ENCODE measurements at places on chromosomes 1 and 21. TPM values are rescaled to one million over a fixed set of nuclear protein-coding genes. Genes with fewer than 3 reads are reported as not detected.

- no peak for ATAC-seq
Measured at GRCh38 chr1:30724655-30725421, 1.5 kb upstream of the MATN1 start.

GRCh38 chr1:59391212-59392179, 94.6 kb downstream of the FGGY start:
- no peak for ATAC-seq

- no peak for ATAC-seq
Measured at GRCh38 chr1:65177457-65177856, 29.5 kb downstream of the AK4 start.

- no peak for ATAC-seq
Measured at GRCh38 chr1:245671349-245671748, 516.6 kb downstream of the KIF26B start.

GRCh38 chr1:225757927-225758656, 19.5 kb upstream of the SRP9 start:
- no peak for ATAC-seq

- no peak for ATAC-seq
Measured at GRCh38 chr1:59128239-59128736, 168.6 kb upstream of the FGGY start.

- peak; percentile 88 for ATAC-seq
Measured at GRCh38 chr1:35268282-35269200, at the start of gene ZMYM4. Gene ZMYM4 (plus strand): TSS chr1:35268709. CDS start chr1:35269047, 338 bp downstream.

DNA sequence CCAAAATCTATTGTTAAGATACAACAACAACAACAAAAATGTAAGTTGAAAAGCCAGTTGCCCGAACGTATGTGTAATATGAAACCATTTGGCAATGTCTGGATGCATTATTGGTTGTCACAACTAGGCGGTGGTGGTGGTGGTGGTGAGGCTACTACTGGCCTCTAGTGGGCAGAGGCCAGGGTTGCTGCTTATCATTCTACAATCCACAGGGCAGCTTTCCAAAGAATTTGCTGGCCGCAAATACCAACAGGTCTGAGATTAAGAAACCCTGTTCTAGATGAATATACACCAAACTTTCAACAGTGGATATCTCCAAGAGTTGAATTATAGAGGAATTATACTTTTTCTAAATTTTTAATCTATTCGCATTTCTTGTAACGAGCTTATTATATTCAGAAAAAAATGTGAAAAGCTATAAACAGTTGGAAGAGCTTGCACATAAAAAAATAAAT, 26.8 kb upstream of the ZNF697 start:
- peak; percentile 71 for ATAC-seq

DNA sequence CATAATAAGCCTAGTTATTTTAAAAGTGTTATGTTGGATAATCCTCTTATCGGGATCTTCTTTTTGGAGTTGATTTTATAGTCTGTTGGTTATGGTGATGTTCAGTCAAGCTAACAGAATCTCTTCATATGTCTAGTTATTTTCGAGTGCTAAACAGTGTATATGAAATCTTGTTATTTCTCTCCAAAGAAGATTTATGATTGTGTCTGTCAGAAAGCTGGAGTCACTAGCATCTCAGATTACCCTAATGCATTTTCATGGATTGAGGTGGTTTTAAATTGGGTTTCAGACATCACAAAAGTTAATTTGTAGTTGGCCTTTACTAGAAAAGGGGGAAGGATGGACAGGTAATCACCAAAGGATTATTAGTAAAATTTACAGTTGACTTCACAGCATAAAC, 13.3 kb downstream of the MAEL start:
- no peak for ATAC-seq

DNA sequence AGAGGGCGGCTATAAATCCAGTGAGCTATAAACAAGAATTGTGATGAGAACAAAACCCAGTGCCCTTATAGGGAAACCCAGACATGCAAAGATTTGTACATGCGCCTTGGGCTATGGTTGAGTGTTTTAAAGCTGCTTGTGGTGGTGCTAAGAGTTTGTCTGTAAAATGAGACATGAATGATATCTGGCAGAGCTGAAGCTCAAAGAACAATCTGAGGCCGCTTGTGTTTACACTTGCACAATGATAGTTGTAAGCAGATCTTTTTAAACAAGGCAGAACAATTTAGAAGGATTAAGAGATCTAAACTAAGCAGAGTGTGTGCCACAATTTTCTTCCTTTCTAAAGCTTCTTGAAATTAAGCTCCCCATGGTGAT, 80.4 kb upstream of the ADAMTS5 start:
- peak; percentile 77 for ATAC-seq

GRCh38 chr1:199033661-199034060, 394.8 kb downstream of the PTPRC start:
- no peak for ATAC-seq

GRCh38 chr1:88736633-88737248, 52.7 kb downstream of the PKN2 start:
- ATAC-seq = peak; percentile 90

DNA sequence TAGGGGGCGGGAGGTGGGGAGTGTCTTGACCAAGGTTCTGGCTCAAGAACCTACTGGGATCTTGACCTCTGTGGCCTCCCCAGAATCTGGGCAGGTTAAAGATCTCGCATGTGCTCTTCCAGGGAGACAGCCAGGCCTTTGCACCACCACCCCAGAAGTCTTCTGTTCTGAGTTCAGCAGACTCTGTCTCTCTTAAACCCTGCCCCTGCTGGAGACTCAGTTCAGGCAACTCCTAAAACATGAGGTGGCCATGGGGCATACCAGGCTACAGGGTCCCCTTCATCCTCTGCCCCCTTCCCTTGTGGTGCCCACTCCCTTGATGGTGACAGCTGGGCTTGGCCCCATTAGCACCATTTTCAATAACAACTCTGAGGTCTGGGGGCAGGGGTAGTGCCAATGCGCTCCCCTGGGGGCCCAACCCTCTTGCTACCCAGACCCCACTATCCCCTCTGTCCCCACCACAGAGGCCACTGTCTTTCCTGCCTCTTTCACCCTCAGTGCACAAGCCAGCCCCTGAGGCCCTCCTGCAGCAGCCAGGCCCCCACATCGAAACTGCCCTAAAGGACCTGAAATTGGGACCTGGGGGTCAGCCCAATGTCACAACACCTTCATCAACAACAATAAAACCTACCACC, 132.7 kb upstream of the RUNX3 start:
- ATAC-seq = no peak

GRCh38 chr1:54577612-54578011, 29.6 kb downstream of the ACOT11 start:
- ATAC-seq = peak; percentile 49

- ATAC-seq = no peak
Measured at GRCh38 chr21:44658913-44659595, 1.3 kb downstream of the KRTAP12-3 start.

- ATAC-seq = no peak
Measured at GRCh38 chr1:173257805-173258204, 50.7 kb upstream of the TNFSF4 start.

DNA sequence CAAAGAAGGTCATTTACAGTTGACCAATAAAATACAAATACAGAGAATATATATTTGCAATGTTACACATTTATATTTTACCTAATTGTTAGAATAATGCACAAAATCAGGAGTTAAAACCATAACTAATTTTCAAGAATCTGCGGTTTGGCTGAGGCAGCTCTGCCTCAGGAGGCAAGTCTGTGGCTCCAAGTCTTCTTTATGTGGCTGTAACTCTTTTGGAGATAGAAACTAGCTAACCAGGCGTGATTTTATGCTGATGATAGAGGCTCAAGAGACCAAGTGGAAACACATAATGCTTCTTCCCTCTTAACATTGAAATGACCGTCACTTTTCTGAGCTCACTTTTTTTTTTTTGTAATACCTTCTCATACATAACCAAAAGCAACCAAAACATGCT, 744.7 kb upstream of the CXADR start:
- ATAC-seq = no peak

GRCh38 chr1:56045477-56045876, 533.9 kb downstream of the PLPP3 start:
- ATAC-seq = no peak

DNA sequence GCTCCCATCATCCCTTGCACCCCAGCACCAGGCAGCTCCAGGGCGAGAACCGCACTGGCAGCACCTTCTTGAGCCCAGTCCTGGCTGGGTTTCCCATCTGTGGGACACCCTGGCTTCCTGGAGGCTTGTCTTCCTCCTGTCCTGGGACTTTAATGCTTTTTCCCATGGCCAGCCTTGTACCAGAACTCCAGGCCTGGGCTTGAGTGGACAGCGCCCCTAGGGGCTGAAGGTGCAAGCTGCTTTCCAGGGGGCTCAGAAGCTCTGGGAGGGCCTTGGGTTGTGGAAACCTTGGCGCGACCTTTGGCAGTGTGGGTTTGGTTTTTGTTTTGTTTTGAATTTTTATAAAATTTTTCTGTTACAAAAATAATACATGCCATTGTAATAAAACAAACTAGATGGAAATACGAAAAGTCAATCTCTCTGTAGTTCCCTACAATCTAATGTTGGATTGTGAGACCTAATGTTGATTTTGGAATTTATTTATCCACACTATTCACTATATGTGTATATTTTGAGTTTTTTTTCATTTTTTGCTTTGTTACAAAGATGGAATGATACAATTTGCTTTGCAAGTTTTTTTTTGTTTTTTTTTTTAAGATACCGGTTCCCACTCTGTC, 33.8 kb upstream of the RPL11 start:
- peak; percentile 64 for ATAC-seq

GRCh38 chr1:171352554-171352953, 38.6 kb downstream of the FMO4 start:
- ATAC-seq = no peak

DNA sequence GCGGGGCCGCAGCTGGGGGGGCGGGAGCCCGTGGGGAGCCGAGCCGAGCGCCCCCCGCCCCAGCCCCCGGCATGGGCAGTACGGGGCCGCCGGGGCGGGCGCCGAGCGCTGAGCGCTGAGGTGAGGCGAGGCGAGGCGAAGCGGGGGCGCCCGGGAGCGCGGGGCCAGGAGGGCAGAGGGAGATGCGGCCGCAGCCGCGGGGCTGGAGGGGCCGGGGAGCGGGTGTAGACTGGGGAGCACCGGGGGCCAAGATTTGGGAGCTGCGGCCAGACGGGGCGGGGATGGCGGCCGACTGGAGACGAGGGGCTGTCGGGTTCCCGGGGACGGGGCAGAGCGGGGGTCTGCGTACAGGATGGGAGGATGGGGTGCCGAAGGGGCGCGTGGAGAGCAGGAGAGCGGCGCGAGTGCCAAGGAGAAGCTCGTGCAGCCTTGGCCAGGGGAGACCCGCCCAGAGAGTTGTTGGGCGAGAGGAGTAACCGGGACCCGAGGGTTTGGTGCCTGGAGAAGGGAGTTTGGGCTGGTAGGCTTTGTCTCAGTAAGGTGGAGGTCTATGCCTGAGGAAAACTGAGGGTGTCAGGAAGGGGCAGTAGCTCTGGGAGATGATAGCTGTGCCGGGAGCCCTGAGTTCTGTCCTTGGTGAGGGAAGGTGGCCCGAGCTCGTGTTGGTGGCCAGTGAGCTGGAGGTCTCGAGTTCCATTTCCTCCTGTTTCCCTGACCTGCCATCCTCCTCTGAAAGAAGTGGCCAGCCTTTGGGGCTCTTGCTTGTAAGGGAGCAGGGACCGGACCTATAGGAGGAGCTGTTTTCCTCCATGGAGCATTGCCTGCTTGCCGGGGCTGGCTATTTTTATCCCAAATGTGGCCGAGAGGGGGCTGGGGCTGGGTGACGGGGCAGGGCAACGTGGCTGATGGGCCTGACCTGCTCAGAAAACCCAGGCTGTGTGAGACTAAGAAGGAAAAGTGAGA, 539 bp downstream of the ATP8B2 start:
- ATAC-seq = peak; percentile 46

The ZSCAN20 gene
- 10.4 TPM for total RNA-seq

The LMOD1 gene
- total RNA-seq = 0.16 TPM

The S100A8 gene
- 317 TPM for total RNA-seq

The CDC20 gene
- total RNA-seq = 74.2 TPM

The TAGLN2 gene
- 72.6 TPM for total RNA-seq

The IL20 gene
- total RNA-seq = not detected

The PTPN7 gene
- total RNA-seq = 2.8 TPM

The SIK1 gene
- 1.1 TPM for total RNA-seq

The PLA2G2F gene
- total RNA-seq = 0.32 TPM

The BPNT1 gene
- 26.4 TPM for total RNA-seq

The ATP6V0B gene
- 130 TPM for total RNA-seq

The PIAS3 gene
- 21.8 TPM for total RNA-seq

The ECM1 gene
- 10.2 TPM for total RNA-seq

The ZNF593 gene
- total RNA-seq = 49.0 TPM

The FAM78B gene
- 2.2 TPM for total RNA-seq

Measured in motor neuron (in vitro differentiated cells).